ENCODE measurements at places on chromosomes 1 and 21.

DNA sequence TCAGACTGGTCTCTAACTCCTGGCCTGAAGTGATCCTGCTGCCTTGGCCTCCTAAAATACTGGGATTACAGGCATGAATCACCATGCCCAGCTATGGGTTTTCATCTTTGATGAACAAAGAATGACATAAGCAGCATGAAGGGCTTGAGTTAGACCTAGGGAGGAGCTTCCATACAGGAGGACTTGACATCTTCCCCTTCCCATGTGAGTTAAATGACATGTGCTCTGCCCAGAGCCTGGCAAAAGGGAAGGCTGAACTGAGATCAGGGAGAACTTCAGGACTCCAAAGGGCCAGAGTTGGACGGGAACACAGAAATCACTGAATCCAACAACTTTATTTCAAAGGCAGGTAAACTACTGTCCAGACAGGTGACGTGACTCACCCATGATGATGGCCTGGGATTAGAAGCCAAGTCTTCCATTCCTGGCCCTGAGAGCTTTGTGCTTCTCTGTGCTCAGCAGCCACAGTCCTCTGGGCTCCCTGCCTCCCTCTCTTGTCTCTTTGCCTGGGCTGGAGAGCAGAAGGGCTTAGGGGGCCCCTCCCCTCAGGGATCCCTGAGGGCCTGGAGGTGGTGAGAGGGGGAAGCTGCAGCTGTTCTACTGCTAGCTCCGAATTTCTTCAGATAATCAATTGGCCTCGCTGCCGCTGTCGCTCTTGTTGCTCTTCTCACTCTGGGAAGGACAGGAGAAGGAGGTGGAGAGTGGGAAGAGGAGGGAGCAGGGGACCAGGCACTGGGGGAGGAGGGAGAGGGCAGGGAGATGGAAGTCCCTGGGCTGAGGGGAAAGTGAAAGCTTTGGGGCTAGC, 7.6 kb downstream of the NHLH1 start:
- H3K4me1 ChIP-seq = peaks cover 21% of the 10 kb centered on the region
- no peaks in the 10 kb centered on the region for H3K27me3 ChIP-seq
- H3K36me3 ChIP-seq = no peaks in the 10 kb centered on the region
- H3K4me3 ChIP-seq = no peak overlapping the region

- no peaks in the 10 kb centered on the region for H3K27me3 ChIP-seq
- H3K4me3 ChIP-seq = no peak overlapping the region
- H3K4me1 ChIP-seq = no peaks in the 10 kb centered on the region
- H3K36me3 ChIP-seq = no peaks in the 10 kb centered on the region
Observed at GRCh38 chr1:190353538-190354101, 124.0 kb downstream of the BRINP3 start.

DNA sequence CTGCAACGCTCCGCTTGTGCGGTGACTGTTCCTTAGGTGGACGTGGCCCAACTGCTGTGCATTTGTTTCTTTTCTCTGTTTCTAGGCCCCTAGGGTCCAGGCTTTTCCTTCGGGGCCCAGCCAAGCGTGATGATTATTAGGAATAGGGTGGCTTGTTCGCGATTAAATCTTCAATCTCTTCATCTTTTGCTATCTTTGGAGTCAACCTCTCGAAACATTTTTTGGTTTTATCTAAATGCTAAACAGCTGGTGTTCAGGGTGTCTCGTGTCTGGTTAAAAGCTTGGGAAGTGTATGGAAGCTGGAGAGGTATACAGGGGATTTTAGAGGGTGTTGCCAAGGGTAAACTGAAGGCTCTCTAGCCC, 844 bp upstream of the PLD5 start:
- H3K36me3 ChIP-seq = no peaks in the 10 kb centered on the region
- peaks cover 4% of the 10 kb centered on the region for H3K4me1 ChIP-seq
- peaks cover 10% of the 10 kb centered on the region for H3K27me3 ChIP-seq
- no peak overlapping the region for H3K27ac ChIP-seq
- peak overlapping the region; percentile 52 for H3K4me3 ChIP-seq

GRCh38 chr1:184483101-184483683, 96.4 kb downstream of the C1orf21 start:
- DNase-seq = no peak
- H3K4me3 ChIP-seq = no peak overlapping the region
- H3K27ac ChIP-seq = no peak overlapping the region
- H3K36me3 ChIP-seq = peaks cover 4% of the 10 kb centered on the region
- no peaks in the 10 kb centered on the region for H3K4me1 ChIP-seq
- H3K27me3 ChIP-seq = no peaks in the 10 kb centered on the region

- H3K36me3 ChIP-seq = peaks cover 4% of the 10 kb centered on the region
- H3K27ac ChIP-seq = no peak overlapping the region
- H3K27me3 ChIP-seq = no peaks in the 10 kb centered on the region
- no peaks in the 10 kb centered on the region for H3K4me1 ChIP-seq
- no peak for DNase-seq
Observed at GRCh38 chr21:26140926-26141325, 29.6 kb downstream of the APP start.

GRCh38 chr1:235646463-235646862, 3.1 kb downstream of the GNG4 start:
- no peak for DNase-seq
- no peak overlapping the region for H3K4me3 ChIP-seq
- peaks cover 7% of the 10 kb centered on the region for H3K36me3 ChIP-seq
- no peak overlapping the region for H3K27ac ChIP-seq
- peaks cover 15% of the 10 kb centered on the region for H3K27me3 ChIP-seq

DNA sequence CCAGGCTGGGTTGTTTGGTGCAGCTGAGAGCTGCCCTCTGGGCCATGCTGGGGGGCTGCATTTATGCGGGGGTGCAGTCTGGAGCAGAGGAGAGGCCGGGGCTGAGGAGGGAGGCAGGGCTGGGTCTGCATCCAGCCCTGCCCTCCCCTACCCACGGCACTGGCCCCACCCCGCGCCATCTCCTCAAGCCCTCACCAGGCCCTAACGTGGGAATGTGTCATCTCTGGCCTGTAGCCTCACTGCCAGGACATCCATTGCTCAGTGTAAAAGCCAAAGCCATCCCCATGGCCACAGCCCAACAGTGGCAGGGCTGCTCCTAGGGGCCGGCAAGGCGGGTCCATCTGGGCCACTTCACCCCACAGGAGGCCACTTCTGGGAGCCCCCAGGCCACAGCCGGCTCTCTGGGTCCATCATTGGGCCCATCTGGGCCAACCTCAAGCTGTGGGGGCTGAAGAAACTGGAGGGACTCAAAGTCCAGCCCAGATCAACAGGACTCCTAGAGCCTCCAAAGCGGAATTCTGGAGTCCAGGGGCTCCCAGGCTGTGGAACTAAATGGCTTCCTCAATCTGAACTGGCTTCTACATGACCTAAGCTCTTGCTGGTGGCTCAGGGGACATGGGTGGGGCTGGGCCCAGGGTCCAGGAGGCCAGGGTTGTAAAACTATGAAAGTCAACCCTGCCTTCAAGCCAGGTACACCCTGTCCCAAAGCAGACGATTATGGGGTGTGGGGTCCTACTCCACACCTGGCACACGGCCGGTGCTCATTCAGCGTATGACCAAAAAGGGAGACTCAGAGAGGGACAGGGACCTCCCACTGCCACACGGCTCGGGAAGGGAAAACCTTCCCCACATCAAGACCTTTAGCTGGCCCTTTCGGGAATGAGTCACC, 32.6 kb downstream of the RUNX3 start:
- H3K36me3 ChIP-seq = no peaks in the 10 kb centered on the region
- H3K27ac ChIP-seq = no peak overlapping the region
- no peak for DNase-seq
- H3K4me1 ChIP-seq = no peaks in the 10 kb centered on the region

GRCh38 chr1:235093013-235093695, 35.5 kb downstream of the TOMM20 start:
- no peak overlapping the region for H3K4me3 ChIP-seq
- DNase-seq = no peak
- peaks cover 19% of the 10 kb centered on the region for H3K4me1 ChIP-seq
- no peaks in the 10 kb centered on the region for H3K27me3 ChIP-seq

DNA sequence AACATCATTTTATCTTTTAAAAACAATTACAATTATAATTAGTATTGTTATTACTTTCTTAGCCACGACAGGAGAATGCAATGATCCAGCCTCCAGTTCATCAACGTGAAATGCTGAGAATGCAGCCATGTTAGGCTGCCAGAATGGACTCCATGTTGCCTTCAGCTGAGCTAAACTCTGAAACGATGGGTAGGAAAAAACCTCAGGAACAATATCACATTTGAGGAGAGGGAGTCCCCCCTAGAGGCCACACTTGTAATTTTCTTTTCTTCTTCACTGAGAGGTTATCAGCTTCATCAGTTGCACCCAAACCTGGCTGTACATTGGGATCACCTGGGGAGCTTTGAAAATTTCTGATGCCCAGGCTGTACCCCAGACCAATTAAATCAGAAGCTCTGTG, 34.6 kb upstream of the DNAH14 start:
- DNase-seq = no peak
- H3K27ac ChIP-seq = no peak overlapping the region
- no peak overlapping the region for H3K4me3 ChIP-seq

Data from neuronal stem cell (in vitro differentiated cells).